ENCODE measurements at places on chromosomes 12 and 14. TPM values are rescaled to one million over a fixed set of nuclear protein-coding genes. Genes with fewer than 3 reads are reported as not detected.

- H3K27ac ChIP-seq: no peak overlapping the region
- DNase-seq: peak; percentile 32
- H3K27me3 ChIP-seq: no peaks in the 10 kb centered on the region
- H3K4me1 ChIP-seq: no peaks in the 10 kb centered on the region
- no peak overlapping the region for H3K4me3 ChIP-seq
These were observed 43.0 kb downstream of the EVL start for GRCh38 chr14:100108042-100108825.

DNA sequence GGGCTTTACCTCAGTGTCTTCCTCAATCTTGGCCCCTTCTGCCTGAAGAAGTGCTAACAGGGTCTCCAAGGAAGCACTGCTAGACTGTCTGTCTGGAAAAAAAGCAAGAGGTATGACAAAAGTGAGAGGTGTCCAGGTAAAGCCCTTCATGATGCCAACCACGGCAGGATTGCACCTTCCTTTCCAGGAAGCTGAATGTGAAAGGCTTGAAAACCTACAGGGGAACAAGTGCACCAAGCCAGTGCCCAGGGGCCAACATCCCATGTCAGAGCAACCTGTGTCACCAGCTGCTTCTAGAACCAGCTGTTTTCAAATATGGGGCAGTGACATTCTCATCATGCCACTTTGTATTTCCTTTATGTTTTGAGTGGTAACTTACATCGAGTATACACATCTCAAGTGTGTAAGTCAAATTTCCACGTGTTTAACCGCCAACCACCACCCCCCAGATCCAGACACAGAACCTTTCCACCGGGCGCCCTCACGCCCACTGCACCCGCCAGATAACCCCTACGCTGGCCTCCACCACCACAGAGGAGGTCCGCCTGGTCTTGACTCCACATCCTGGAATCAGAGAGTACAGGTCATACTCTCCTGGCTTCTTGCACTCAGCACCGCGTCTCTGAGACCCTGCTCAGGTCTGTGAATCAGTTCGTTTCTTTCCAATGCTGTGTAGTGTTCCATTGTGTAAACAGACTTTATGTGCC lies 27.3 kb downstream of the VPS37B start:
- DNase-seq: no peak
- H3K4me3 ChIP-seq: no peak overlapping the region
- no peaks in the 10 kb centered on the region for H3K4me1 ChIP-seq
- H3K27ac ChIP-seq: no peak overlapping the region
- peaks cover 15% of the 10 kb centered on the region for H3K36me3 ChIP-seq
- H3K27me3 ChIP-seq: no peaks in the 10 kb centered on the region

- no peak overlapping the region for H3K27ac ChIP-seq
- H3K4me1 ChIP-seq: peaks cover 10% of the 10 kb centered on the region
- H3K36me3 ChIP-seq: no peaks in the 10 kb centered on the region
- H3K4me3 ChIP-seq: no peak overlapping the region
- no peak for DNase-seq
- H3K27me3 ChIP-seq: no peaks in the 10 kb centered on the region
These were observed 428.2 kb downstream of the ATP23 start for GRCh38 chr12:58369576-58369975.

GRCh38 chr12:63028951-63029350 lies 94.0 kb upstream of the PPM1H start:
- no peak overlapping the region for H3K4me3 ChIP-seq
- no peak for DNase-seq
- H3K27ac ChIP-seq: no peak overlapping the region
- no peaks in the 10 kb centered on the region for H3K4me1 ChIP-seq

GRCh38 chr12:65335021-65335714 lies 56.7 kb downstream of the MSRB3 start:
- no peak for DNase-seq
- peaks cover 5% of the 10 kb centered on the region for H3K4me1 ChIP-seq
- no peaks in the 10 kb centered on the region for H3K36me3 ChIP-seq
- H3K4me3 ChIP-seq: no peak overlapping the region
- H3K27ac ChIP-seq: no peak overlapping the region

DNA sequence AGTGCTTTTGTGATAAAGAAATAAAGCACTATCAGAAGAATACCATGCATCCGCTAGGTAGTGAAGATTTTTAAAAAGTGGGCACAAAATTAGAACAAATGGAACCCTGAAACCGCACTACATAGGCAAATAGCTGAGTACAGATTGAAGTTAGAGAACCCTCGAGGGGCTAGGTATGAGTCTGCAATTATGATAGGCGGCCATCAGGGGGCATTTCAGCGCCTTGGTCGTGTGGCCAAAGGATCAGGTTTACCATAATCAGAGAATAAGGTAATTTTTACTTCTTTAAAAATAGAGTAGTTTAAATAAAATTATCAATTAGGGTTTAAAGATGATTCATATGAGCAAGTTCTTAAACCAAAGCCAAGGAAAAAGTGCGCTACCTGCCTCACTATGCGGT lies 129.8 kb downstream of the TMX1 start:
- no peak for DNase-seq
- H3K4me1 ChIP-seq: no peaks in the 10 kb centered on the region
- no peak overlapping the region for H3K4me3 ChIP-seq
- H3K27ac ChIP-seq: no peak overlapping the region
- H3K36me3 ChIP-seq: no peaks in the 10 kb centered on the region

DNA sequence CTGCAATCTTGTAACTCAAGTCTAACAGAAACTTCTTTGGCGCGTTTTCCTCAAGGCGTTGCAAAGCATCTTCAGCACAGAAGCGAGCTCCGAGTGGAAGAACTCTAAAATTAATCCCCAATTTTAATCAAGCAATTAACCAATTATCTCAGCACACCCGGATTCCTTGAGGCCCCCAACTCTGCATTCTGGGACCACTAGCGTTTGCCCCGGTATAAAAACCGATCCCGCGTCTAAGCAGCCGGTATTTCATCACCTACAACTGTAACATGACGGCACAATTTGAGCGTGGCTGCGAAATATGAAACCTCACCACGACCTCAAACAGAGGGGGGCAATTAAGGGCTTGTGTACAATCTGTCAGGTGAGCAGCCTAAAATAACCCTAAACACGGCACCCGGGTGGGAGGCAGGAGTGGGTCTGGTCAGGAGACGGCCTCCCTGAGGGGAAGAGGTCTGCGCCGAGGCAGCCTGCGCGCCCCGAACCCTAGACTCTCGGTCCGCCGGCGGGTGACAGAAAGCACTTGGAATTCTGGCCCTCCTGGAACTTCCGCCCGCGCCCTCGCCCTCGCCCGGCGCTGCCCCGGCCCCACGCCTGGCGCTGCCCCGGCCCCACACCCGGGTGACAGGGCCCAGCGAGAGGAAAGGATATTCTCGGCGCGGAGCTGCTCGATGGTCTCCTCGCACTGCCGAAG lies 594 bp downstream of the ZCCHC8 start:
- H3K27ac ChIP-seq: peak overlapping the region; percentile 91
- H3K4me3 ChIP-seq: peak overlapping the region; percentile 86
- H3K4me1 ChIP-seq: peaks cover 23% of the 10 kb centered on the region
- H3K36me3 ChIP-seq: peaks cover 17% of the 10 kb centered on the region

DNA sequence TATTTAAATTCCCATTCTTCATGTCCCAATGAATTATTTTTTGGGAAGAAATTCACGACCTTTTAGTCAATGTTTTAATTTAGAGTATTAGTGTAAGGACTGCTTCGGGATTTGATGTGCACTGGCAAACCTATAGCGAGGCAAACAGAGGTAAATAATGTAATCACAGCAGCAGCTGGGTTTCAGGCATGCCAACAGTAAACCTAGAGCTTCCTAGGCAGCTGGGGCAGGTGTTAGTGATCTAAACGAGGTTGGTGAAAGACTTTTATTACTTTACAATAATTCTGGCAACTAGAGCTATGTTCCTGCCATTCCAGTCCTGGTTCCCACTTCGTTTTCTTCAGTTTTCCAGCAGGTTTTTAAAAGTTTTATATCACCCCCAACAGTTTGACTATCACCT lies 1036.4 kb upstream of the FOXG1 start:
- H3K27me3 ChIP-seq: no peaks in the 10 kb centered on the region
- H3K27ac ChIP-seq: no peak overlapping the region
- no peaks in the 10 kb centered on the region for H3K4me1 ChIP-seq
- no peak for DNase-seq

DNA sequence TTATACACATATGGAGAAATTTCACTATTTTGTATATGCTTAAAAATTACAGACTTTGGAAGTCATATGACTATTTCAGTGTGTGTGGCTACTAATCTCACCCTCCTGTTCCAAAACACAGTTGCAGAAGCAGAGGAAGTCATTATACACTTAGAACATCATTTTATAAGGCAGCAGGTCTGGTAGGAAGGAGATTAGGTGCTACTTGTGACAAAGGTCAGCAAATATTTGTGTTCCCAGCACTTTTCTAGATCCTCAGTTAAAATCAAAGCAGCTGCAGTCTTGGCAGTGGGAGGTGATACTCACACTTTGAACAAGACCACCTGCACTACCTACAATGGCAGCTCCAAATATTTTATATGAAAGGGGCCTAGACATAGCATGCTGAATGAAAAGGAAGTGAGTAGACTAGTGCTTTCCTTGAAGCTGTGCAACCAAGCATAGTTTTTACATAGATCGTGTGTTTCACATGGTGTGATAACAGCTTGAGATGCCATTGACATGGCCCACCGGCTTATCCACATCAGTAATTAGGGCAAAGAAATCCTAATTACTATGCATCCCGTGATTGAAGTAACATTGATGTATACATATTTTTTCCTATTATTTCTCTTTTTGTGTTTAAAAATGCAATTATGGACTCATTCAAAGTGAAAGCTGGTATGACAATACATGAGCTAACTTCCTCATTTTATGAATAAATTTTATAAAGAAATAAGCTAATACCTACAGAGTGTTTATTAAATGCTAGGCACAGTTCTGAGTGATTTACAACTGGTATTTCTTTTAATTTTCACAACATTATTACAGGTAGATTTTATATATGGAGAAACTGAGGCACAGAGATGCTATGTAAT lies 5.3 kb downstream of the GYS2 start:
- no peak overlapping the region for H3K27ac ChIP-seq
- no peaks in the 10 kb centered on the region for H3K27me3 ChIP-seq
- no peaks in the 10 kb centered on the region for H3K36me3 ChIP-seq
- DNase-seq: no peak
- H3K4me3 ChIP-seq: no peak overlapping the region

DNA sequence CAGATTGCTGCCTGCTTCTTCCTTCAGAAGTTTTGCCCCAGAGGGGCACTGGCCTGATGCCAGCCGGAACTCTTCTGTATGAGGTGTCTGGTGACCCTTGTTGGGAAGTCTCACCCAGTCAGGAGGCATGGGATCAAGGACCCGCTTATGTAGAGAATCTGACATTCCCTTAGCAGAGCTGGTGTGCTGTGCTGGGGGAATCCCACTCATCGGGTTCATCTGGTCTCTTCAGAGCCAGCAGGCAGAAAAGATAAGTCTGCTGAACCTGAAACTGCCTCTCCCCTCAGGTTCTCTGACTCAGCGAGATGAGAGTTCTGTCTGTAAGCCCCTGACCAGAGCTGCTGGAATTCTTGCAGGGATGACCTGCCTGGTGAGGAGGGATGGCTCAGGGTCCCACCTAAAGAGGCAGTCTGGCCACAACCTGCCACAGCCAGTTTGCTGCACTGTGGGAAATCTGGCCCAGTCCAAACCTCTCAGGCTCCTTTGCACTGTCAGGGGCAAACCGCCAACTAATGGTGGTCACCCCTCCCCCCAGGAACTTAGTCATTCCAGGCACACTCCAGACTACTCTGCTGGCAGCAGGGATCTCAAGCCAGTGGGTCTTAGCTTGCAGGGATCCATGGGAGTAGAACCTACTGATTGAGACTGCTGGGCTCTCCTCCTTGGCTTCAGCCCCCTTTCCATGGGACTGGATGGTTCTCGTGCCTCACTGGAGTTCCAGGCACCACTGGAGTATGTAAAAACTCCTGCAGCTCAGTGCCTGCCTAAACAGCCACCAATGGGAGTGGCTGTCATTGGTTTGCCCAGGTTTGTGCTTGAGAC lies 4.1 kb downstream of the CLEC2D start:
- H3K27me3 ChIP-seq: no peaks in the 10 kb centered on the region
- peak overlapping the region; percentile 79 for H3K27ac ChIP-seq
- H3K4me3 ChIP-seq: peak overlapping the region; percentile 5
- peaks cover 35% of the 10 kb centered on the region for H3K4me1 ChIP-seq
- H3K36me3 ChIP-seq: no peaks in the 10 kb centered on the region

GRCh38 chr12:126668538-126668937 lies 1598.4 kb upstream of the TMEM132C start:
- DNase-seq: no peak
- H3K4me3 ChIP-seq: no peak overlapping the region
- peaks cover 23% of the 10 kb centered on the region for H3K4me1 ChIP-seq
- H3K27me3 ChIP-seq: no peaks in the 10 kb centered on the region
- no peaks in the 10 kb centered on the region for H3K36me3 ChIP-seq
- peak overlapping the region; percentile 84 for H3K27ac ChIP-seq

GRCh38 chr14:94132285-94132887 lies 3.0 kb upstream of the IFI27L2 start:
- no peaks in the 10 kb centered on the region for H3K27me3 ChIP-seq
- H3K4me3 ChIP-seq: no peak overlapping the region
- no peak overlapping the region for H3K27ac ChIP-seq

DNA sequence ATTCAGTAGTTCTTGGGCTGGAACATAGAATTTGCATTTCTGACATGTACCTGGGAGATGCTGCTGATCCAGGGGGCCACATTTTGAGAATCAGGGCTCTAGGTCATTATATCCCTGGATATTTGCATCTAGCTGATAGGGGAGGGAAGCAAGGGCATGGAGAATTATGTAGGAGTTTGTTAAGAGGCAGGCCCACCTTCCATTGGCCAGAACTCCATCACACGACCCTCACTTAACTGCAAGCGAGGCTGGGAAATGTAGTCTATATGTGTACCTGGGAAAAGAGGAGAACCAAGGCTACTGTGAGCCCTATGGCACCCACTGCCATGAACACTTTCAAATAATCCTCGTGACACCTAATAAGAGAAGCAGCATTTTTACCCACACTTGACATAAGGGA lies 657.6 kb downstream of the MED13L start:
- no peak overlapping the region for H3K27ac ChIP-seq
- peaks cover 48% of the 10 kb centered on the region for H3K27me3 ChIP-seq
- no peaks in the 10 kb centered on the region for H3K4me1 ChIP-seq

GRCh38 chr14:105881021-105881930 lies 354.9 kb downstream of the TMEM121 start:
- no peak overlapping the region for H3K4me3 ChIP-seq
- no peaks in the 10 kb centered on the region for H3K36me3 ChIP-seq
- DNase-seq: no peak
- peaks cover 79% of the 10 kb centered on the region for H3K27me3 ChIP-seq

Gene CCDC198
- not detected for total RNA-seq

Gene TSPAN11
- not detected for total RNA-seq

Gene MYF6
- total RNA-seq: not detected

Gene RNASE3
- total RNA-seq: not detected

Gene GUCY2C
- total RNA-seq: not detected

Gene CREBL2
- 26.6 TPM for total RNA-seq

Data from PC-9 (cell line).